ENCODE measurements at places on chromosomes 5 and 9.
A peak's percentile ranks its signal among the peaks of the same experiment; 100 is the strongest.

DNA sequence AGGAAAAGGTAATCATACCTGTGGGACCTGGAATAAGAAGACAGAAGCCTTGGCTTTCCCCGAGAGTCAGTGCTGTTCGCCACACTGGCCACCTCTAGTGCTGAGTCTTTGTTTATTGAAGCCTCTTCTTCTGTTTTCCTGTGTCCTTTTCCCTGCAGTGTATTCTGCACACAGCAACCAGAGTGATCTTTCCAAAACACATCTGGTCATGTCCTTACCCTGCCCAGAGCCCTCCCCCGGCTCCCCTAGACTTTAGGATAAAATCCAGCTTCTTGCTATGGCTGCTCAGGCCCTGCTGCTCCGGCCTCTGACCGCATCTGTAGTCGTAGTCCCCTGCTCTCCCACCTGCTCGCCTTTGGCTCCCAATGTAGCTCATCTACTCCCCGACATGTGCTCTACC is 28.3 kb downstream of the GALNT10 start:
- peak overlapping the region; percentile 91 for H3K27ac ChIP-seq
- peaks cover 21% of the 10 kb centered on the region for H3K36me3 ChIP-seq
- no peak overlapping the region for H3K4me3 ChIP-seq
- no peaks in the 10 kb centered on the region for H3K27me3 ChIP-seq

- H3K27me3 ChIP-seq: peaks cover 47% of the 10 kb centered on the region
- H3K4me1 ChIP-seq: no peaks in the 10 kb centered on the region
- H3K4me3 ChIP-seq: no peak overlapping the region
- no peaks in the 10 kb centered on the region for H3K36me3 ChIP-seq
Measured at GRCh38 chr5:135517631-135518030, 18.1 kb downstream of the NEUROG1 start.

DNA sequence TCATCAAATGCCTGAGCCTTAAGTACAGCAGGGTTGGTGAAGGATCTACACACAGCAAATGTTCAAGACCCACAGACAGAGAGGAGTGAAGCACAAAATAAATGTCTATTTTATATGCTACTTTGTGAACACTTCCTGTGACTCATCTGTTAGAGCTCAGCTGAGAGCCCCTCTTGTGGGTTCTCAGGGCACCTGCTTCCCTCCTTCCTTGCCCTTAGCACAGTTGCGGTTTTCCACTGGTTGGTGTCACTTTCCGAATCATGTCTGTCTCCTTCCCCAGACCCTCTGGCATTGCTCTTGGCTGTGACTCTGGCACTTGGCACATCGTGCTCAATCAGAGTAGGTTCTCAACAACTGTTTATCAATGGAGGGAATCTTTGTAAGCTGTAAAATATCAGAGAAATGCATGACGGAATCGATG is 128.5 kb upstream of the STC2 start:
- no peak overlapping the region for H3K4me3 ChIP-seq
- H3K27me3 ChIP-seq: peaks cover 50% of the 10 kb centered on the region
- H3K4me1 ChIP-seq: no peaks in the 10 kb centered on the region
- no peak overlapping the region for H3K27ac ChIP-seq
- no peak for DNase-seq

GRCh38 chr9:137083394-137084004 is 3.3 kb upstream of the MAN1B1 start:
- H3K4me3 ChIP-seq: no peak overlapping the region
- H3K4me1 ChIP-seq: peaks cover 19% of the 10 kb centered on the region
- H3K36me3 ChIP-seq: peaks cover 19% of the 10 kb centered on the region
- no peak for DNase-seq

DNA sequence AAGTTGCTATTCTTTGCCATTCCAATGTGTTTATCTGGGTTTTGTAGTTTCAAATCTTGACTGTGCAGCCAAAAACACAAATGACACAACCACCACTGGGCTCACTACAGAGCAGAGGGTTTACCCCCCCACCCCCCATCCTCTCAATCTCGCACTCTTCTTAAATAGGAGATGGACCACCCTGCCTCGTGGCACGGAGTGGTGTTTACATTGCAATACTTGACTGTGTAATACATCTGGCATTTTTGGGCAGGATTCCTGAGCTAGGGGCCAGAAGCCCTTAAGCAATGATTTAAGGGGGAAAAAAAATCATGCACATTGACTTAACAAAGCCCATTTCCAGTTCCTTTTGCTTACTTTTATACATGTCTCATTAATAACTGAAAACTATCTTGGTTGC is 19.0 kb downstream of the PTCH1 start:
- H3K27ac ChIP-seq: peak overlapping the region; percentile 58
- peak overlapping the region; percentile 56 for H3K4me3 ChIP-seq
- H3K27me3 ChIP-seq: no peaks in the 10 kb centered on the region
- H3K4me1 ChIP-seq: peaks cover 50% of the 10 kb centered on the region
- DNase-seq: no peak

- DNase-seq: no peak
- no peak overlapping the region for H3K4me3 ChIP-seq
- H3K27me3 ChIP-seq: peaks cover 14% of the 10 kb centered on the region
- peaks cover 6% of the 10 kb centered on the region for H3K36me3 ChIP-seq
- H3K4me1 ChIP-seq: peaks cover 2% of the 10 kb centered on the region
Measured at GRCh38 chr5:150058480-150059126, 27.8 kb downstream of the CSF1R start.

GRCh38 chr5:136073714-136074529 is 45.1 kb downstream of the TGFBI start:
- no peak for DNase-seq
- no peak overlapping the region for H3K4me3 ChIP-seq
- H3K4me1 ChIP-seq: no peaks in the 10 kb centered on the region
- no peaks in the 10 kb centered on the region for H3K36me3 ChIP-seq

DNA sequence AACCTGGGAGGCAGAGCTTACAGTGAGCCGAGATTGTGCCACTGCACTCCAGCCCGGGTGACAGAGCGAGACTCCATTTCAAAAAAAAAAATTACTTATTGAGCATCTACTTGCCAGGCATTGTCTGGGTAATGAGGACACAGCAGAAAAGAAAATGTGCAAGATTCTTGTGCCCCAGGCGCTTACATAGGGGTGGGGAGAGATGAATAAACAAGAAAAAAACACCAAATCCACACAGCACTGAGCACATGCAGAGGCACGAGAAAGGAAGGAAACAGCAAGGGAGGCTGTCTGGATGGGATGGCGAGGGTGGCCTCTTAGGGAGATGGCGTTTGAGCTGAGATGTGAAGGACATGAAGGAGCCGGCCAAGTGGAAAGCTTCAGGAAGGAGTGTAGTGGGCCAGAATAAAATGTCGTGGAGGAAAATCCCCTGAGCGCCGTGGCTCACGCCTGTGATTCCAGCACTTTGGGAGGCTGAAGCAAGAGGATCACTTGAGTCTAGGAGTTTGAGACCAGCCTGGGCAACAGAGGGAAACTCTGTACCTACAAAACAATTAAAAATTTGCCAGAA is 13.9 kb downstream of the DYNC2I2 start:
- H3K36me3 ChIP-seq: peaks cover 3% of the 10 kb centered on the region
- no peak overlapping the region for H3K4me3 ChIP-seq
- no peaks in the 10 kb centered on the region for H3K4me1 ChIP-seq
- no peak overlapping the region for H3K27ac ChIP-seq
- H3K27me3 ChIP-seq: no peaks in the 10 kb centered on the region

DNA sequence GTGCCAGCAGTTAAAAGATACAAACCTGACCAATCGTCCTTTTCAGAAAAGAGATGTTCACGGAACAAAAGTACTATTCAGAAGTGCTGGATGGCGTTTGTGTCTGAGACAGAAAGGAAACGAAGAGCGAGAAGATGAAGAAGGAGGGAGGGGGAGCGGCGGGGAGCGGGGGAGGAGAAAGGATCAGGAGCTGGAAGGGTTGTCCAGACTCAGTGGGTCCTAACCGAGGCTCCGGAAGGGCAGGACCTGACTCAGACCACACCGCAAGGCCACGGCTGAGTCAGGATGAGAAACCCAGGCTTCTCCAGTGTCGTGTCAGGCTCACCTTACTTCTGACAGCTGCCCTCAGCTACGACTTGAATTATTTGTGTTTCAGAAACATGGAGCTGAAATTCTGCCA is 46.2 kb downstream of the PAX5 start:
- H3K36me3 ChIP-seq: peaks cover 7% of the 10 kb centered on the region
- no peak overlapping the region for H3K4me3 ChIP-seq
- no peak for DNase-seq
- peaks cover 59% of the 10 kb centered on the region for H3K27me3 ChIP-seq
- no peak overlapping the region for H3K27ac ChIP-seq

GRCh38 chr5:96459313-96460121 is 26.5 kb upstream of the PCSK1 start:
- no peak overlapping the region for H3K27ac ChIP-seq
- no peak for DNase-seq
- peaks cover 6% of the 10 kb centered on the region for H3K27me3 ChIP-seq
- no peaks in the 10 kb centered on the region for H3K36me3 ChIP-seq
- H3K4me3 ChIP-seq: no peak overlapping the region

GRCh38 chr9:137255448-137256114 is 454 bp downstream of the NELFB start:
- H3K36me3 ChIP-seq: peaks cover 45% of the 10 kb centered on the region
- DNase-seq: no peak
- peak overlapping the region; percentile 91 for H3K4me3 ChIP-seq

DNA sequence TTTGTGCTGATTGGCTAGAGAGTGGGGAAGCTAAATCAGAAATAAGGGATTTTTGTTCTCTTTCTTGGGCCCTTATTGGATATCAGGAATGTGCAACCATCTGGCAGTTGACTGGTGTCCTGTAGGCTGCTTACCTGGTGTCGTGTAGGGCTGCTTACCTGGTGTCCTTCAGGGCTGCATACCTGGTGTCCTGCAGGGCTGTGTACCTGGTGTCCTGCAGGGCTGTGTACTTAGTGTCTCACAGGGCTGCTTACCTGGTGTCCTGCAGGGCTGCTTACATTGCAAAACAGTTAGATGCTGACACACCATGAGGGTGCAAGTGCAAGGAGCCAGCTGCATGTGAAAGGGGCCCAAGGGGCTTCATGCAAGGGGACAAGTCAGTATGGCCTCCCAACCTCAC is 249.3 kb downstream of the ICE1 start:
- H3K36me3 ChIP-seq: no peaks in the 10 kb centered on the region
- H3K4me1 ChIP-seq: no peaks in the 10 kb centered on the region
- H3K27ac ChIP-seq: no peak overlapping the region
- no peak for DNase-seq
- peaks cover 27% of the 10 kb centered on the region for H3K27me3 ChIP-seq

DNA sequence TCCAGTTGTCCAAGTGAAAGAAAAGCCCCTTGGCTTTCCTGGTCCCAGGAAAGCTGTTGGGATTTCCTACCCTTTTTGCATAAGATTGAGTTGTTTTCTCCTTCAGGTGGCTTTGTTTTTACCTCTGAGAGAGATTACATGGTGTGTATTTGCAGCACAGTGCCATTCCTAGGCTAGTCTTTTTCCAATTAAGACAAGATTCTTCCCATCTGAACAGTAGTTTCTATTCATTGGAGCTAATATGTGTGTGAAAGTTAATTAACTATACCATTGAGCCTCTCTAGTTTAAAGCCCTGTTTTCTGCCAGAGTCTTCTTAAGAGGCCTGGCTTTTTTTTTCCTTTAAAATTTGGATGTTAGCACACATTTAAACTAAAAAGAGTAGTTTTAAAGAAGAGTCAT is 20.1 kb downstream of the MSANTD3 start:
- no peak for DNase-seq
- H3K27me3 ChIP-seq: no peaks in the 10 kb centered on the region
- no peak overlapping the region for H3K4me3 ChIP-seq
- peaks cover 25% of the 10 kb centered on the region for H3K36me3 ChIP-seq

DNA sequence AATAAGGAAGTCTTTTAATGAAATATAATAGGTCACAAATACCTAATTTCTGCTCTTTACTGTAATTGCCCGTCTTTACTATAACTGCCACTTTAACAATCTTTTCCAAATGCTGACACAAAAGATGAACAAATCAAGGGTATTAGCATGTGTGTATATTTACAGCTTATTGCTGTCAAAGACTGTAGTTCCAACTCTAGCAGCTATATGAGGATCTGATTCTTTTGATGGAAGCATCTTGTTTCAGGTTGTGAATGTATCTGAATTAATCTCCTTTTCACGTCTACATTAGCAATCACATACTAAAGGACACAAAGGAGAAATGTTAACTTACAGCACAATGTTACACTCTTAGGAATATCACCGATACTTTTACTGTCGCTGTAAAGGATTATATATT is 27.9 kb downstream of the RFX3 start:
- peak overlapping the region; percentile 13 for H3K27ac ChIP-seq
- peaks cover 15% of the 10 kb centered on the region for H3K4me1 ChIP-seq
- H3K36me3 ChIP-seq: peaks cover 5% of the 10 kb centered on the region

DNA sequence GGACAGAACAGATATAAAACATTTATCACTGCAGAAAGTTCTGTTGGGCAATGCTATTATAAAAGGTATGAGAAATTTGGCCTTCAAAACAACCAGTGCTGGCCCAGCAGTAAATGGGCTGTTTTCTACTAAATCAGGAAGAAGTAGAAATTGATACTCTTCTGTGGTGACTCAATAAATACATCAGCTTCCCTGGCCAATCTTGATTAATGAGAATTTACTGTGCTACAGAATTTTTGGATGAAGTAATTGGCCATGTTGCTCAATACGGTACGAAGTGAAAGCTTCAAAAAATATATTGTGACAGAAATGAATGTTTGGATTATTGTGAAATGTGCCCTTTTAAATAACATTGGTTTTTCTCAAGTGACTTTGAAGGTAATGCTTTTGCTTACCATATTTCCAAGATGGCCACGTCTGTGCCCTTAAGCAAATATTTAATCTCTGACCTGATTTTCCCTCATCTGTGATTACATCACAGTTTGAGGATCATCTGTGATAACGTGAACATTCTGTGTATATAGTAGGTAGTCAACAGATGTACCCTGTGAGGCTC is 4.2 kb downstream of the DNAJA1 start:
- DNase-seq: no peak
- peak overlapping the region; percentile 51 for H3K4me3 ChIP-seq
- peaks cover 99% of the 10 kb centered on the region for H3K36me3 ChIP-seq
- H3K4me1 ChIP-seq: peaks cover 72% of the 10 kb centered on the region
- H3K27ac ChIP-seq: peak overlapping the region; percentile 20

GRCh38 chr9:14978022-14979000 is 68.1 kb upstream of the FREM1 start:
- H3K27me3 ChIP-seq: no peaks in the 10 kb centered on the region
- no peak for DNase-seq
- H3K4me1 ChIP-seq: no peaks in the 10 kb centered on the region
- H3K27ac ChIP-seq: no peak overlapping the region
- H3K36me3 ChIP-seq: no peaks in the 10 kb centered on the region
- H3K4me3 ChIP-seq: no peak overlapping the region

GRCh38 chr5:19104948-19105347 is 883.1 kb downstream of the CDH18 start:
- H3K27me3 ChIP-seq: no peaks in the 10 kb centered on the region
- H3K4me3 ChIP-seq: no peak overlapping the region
- no peak overlapping the region for H3K27ac ChIP-seq
- DNase-seq: no peak
- H3K4me1 ChIP-seq: no peaks in the 10 kb centered on the region

GRCh38 chr9:134214386-134214765 is 50.0 kb upstream of the RNU6ATAC start:
- no peak overlapping the region for H3K27ac ChIP-seq
- H3K27me3 ChIP-seq: no peaks in the 10 kb centered on the region
- no peak overlapping the region for H3K4me3 ChIP-seq
- DNase-seq: no peak
